ENCODE measurements at places on chromosomes 5 and 9. TPM values are rescaled to one million over a fixed set of nuclear protein-coding genes. Genes with fewer than 3 reads are reported as not detected.

DNA sequence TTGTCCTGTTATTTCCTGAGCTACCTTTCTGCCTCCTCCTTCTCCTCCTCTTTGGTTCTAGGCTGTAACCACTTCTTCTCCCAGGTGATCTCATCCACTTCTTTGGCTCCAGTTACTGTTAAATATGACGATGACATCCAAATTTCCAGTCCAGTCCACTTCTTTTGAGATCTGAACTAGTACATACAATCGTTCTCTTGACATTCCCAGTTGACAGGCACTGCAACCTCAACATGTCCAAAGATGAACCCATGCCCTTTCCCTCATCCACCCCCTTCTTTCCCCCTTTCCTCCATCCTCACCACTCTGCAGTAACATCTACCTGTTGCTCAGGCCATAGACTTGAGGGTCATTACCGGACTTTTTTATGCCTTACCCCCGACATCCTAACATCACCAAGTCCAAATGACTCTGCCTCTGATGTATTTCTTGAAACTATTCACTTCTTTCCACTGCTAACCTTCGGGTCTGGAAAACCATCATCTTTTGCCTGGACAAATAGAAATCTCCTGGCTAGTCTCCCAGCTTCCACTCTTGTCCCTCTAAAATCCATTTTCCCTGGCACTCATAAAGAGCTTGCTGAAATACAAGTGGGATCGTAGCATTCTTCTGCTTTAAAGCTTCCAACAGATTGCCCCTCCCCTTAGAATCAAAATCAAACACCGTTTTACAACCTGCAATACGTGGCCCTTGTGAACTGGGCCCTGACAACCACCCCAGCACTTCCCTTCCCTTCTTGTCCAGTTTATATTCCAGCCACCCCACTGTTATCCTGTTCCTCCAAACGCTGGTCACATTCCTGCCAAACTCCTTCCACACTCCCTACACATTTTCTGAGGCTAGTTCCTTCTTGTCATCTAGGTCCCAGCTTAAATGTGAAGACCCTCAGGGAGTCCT, 31.5 kb downstream of the KLF9 start:
- H3K27me3 ChIP-seq = no peaks in the 10 kb centered on the region
- no peak overlapping the region for H3K27ac ChIP-seq
- no peaks in the 10 kb centered on the region for H3K36me3 ChIP-seq
- no peak overlapping the region for H3K4me3 ChIP-seq
- DNase-seq = no peak

Gene FBXO4
- total RNA-seq = 0.63 TPM

- H3K4me3 ChIP-seq = no peak overlapping the region
- no peak for DNase-seq
- no peaks in the 10 kb centered on the region for H3K4me1 ChIP-seq
- H3K27me3 ChIP-seq = no peaks in the 10 kb centered on the region
- H3K36me3 ChIP-seq = no peaks in the 10 kb centered on the region
- no peak overlapping the region for H3K27ac ChIP-seq
These were observed 41.9 kb upstream of the TESK1 start for GRCh38 chr9:35562895-35563780.

Gene LCN1
- total RNA-seq = not detected

Gene SELENOP
- 12.7 TPM for total RNA-seq

- no peak overlapping the region for H3K4me3 ChIP-seq
- no peaks in the 10 kb centered on the region for H3K4me1 ChIP-seq
- no peak overlapping the region for H3K27ac ChIP-seq
- H3K27me3 ChIP-seq = no peaks in the 10 kb centered on the region
- no peak for DNase-seq
- no peaks in the 10 kb centered on the region for H3K36me3 ChIP-seq
These were observed 9.4 kb upstream of the FGFR4 start for GRCh38 chr5:177077335-177077734.

DNA sequence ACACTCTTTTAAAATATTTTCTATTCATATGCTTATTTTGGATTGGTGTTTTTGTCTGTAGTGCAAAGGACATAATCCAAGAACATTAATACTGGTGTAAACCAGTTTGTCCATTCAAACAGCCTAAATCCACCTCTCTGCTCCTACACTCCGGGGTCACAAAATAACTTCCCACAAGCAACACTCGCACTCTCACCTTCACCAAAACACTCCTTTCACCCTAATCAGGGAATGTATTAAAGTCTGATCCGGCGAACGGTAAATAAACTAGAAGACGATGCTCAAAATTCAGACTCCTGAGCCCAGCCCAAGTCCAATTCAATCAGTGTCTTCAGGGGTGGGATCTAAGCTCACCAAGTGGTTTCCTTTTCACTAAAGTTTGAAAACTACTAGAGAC, 649 bp downstream of the AP3B1 start:
- H3K36me3 ChIP-seq = no peaks in the 10 kb centered on the region
- H3K27me3 ChIP-seq = peaks cover 11% of the 10 kb centered on the region
- peak; percentile 31 for DNase-seq

DNA sequence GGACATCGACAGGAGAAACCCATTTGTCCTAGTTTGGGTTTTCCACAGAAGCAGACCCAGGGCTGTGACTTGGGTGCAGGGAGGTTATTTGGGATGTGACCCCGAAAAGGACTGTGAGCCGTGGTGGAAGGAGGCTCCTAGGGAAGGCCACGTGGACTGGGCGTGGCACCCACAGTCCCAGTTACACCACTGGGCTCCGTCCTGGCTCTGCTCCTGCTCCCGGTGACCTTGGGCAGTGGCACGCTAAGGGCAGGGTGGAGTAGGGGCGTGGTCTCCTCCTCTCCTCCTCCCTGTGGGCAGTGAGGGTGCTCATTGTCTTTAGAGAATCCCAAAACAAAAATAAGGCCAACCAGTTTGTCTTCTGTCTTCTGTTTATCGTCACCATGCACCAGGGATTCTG, 190.1 kb downstream of the GADD45G start:
- no peak overlapping the region for H3K27ac ChIP-seq
- no peaks in the 10 kb centered on the region for H3K36me3 ChIP-seq
- no peaks in the 10 kb centered on the region for H3K4me1 ChIP-seq
- H3K4me3 ChIP-seq = no peak overlapping the region
- H3K27me3 ChIP-seq = no peaks in the 10 kb centered on the region

DNA sequence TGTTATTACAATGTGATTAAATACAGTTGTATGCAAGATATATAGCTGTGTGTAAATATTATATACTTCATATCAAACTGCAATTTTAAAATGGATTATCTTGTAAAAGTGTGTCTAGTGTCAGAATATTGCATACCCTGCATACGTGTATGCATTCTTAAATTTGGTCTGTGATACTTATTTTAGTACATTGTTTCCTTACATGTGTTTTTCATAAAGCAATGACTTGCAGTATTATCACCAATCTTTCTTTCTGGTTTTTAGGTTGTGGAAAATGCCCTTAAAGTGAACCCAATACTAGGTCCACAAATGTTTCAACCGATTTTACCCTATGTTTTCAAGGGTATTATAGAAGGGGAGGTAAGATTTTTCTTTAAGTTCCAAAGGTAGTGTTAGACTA, 28.5 kb upstream of the LRRC70 start:
- H3K27ac ChIP-seq = no peak overlapping the region
- no peaks in the 10 kb centered on the region for H3K36me3 ChIP-seq
- no peaks in the 10 kb centered on the region for H3K4me1 ChIP-seq
- no peak for DNase-seq

- peaks cover 20% of the 10 kb centered on the region for H3K36me3 ChIP-seq
- no peaks in the 10 kb centered on the region for H3K27me3 ChIP-seq
- no peak overlapping the region for H3K27ac ChIP-seq
- no peak for DNase-seq
- peaks cover 44% of the 10 kb centered on the region for H3K4me1 ChIP-seq
These were observed 99.8 kb downstream of the ZNF462 start for GRCh38 chr9:106962615-106963363.

Gene DYNC2I2
- total RNA-seq = 68.4 TPM

Gene ENTR1
- 79.7 TPM for total RNA-seq

DNA sequence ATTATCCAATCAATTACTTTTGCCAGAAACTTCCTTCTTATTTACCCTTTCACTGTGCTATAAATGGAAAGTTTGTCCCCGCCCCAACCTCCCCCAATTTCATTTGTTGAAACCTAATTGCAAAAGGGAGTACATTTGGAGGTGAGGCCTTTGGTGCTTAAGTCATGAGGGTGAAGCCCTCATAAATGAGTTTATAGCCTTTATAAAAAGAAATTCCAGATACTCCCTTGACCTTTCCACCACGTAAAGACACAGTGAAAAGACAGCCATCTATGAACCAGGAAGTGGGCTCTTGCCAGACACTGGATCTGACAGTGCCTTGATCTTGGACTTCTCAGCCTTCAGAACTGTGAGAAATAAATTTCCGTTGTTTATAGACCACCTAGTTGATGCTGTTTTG, 82.3 kb downstream of the NUDT12 start:
- no peak overlapping the region for H3K27ac ChIP-seq
- no peaks in the 10 kb centered on the region for H3K27me3 ChIP-seq
- no peak overlapping the region for H3K4me3 ChIP-seq
- H3K4me1 ChIP-seq = peaks cover 15% of the 10 kb centered on the region
- no peaks in the 10 kb centered on the region for H3K36me3 ChIP-seq
- no peak for DNase-seq

- H3K27ac ChIP-seq = no peak overlapping the region
- no peak for DNase-seq
- no peaks in the 10 kb centered on the region for H3K36me3 ChIP-seq
- no peak overlapping the region for H3K4me3 ChIP-seq
- no peaks in the 10 kb centered on the region for H3K27me3 ChIP-seq
These were observed 12.6 kb downstream of the SIL1 start for GRCh38 chr5:139185589-139185988.

DNA sequence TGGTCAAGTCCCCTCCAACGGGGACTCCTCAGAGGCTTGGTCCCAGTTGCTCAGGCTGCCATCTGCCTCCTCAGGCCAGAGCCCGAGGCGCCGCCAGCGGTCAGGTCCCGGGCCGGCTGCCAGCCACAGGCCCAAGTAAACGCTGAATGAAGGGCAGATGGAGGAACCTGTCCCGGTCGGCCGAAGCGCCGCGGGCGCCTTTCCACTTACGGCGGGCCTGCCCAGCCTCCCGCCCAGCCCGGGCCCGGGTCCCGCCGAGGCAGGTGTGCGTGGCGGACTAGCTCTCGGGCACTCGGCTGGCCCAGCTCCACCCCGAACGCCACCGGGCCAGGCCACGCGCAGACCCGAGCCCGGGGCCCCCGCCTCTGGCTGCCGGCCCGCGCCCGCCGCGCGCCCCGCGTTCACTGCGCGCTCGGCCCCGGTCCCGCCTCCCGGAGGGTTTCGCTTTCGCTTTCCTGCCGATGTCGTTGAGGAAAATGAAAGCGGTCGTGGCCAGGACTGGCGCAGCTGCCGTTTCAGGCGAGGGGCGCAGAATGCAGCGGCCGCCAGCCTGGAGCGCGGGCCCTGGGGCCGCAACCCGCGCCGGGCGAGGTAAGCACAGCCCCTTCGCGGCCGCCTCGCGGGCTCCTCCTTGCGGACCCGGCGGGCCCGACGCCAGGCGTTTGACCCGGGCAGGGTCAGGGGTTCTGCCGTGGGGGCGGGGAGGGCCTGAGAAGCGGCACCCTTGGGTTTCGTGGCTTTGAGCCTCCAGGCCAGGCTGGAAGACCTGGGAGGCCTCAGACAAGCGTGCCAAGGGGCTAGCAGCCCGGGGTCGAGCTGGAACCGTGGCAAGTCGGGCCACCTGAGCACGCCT, 41.2 kb downstream of the SLC22A5 start:
- 0 out of 2 replicates have a peak overlapping the region, but pooled peaks have one; percentile 69 for H3K27ac ChIP-seq
- peaks cover 11% of the 10 kb centered on the region for H3K4me1 ChIP-seq
- H3K27me3 ChIP-seq = 0 out of 2 replicates have a peak, but pooled peaks cover 4% of the 10 kb centered on the region
- H3K4me3 ChIP-seq = peak overlapping the region; percentile 75

GRCh38 chr9:105138306-105138801, 106.1 kb upstream of the SLC44A1 start:
- no peaks in the 10 kb centered on the region for H3K36me3 ChIP-seq
- peak overlapping the region; percentile 24 for H3K4me3 ChIP-seq
- H3K4me1 ChIP-seq = peaks cover 18% of the 10 kb centered on the region
- H3K27ac ChIP-seq = peak overlapping the region; percentile 64
- peak; percentile 72 for DNase-seq
- no peaks in the 10 kb centered on the region for H3K27me3 ChIP-seq

DNA sequence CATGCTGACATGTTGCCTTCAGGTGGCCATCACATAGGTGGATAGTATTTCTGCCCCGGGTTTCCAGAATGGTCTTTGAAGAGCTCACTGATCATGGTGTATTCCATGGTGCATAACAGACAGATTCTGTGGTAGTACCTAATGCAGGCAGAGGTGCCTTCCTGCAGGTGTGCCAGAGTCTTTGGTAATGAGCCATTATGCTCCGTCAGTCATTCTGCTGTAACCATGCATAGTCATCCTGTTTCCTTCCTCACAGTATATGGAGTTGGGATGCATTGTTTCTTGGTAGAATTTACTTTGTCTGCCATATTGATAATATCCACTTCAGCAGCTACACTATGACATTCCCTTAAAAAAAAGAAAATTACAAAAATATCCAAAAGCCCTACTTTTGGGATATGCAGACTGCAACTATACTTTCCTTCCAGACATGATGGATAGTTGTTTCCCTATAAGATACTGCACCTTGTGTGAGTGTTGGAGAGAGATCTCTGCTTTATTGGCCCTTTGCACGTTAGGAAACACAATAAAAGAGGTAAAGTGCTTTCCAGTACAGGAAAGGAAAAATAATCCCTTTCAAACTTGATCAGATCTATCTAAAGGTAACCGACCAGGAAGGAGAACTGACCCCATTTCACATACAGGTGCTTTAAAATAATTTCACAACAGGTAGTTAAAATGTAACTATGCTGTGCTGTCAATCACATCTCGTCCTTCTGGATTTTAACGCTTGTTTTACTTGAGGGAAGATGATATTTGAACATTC, 537.5 kb upstream of the WWC1 start:
- H3K4me3 ChIP-seq = no peak overlapping the region
- no peaks in the 10 kb centered on the region for H3K27me3 ChIP-seq
- no peaks in the 10 kb centered on the region for H3K4me1 ChIP-seq
- no peaks in the 10 kb centered on the region for H3K36me3 ChIP-seq
- DNase-seq = no peak

DNA sequence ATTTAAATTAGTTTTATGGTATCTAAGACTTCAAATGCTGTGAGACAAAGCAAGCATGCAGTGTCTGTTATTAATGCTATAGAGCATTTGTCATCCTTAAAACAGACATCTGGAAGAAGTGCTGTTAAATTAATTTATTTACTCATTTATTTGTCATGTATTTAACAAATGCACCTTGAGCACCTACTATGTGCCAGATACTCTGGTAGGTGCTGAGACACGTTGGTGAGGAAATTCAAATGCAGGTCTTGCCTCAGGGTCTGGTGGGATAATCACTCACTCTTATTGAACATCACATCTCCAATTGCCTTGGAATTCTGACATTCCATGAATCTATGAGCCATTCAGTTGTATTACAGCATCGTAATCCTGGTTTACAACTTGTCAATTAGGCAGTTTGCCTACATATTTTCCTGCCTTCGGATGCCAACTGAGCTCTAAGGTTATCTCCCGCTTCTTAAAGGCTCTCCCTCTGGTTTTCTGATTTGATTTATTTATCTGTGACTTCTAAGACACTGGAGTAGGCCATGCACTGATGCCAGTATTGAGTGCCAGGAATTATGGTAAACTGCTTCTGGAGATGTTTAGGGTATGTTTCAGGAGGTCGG, 56.0 kb upstream of the RPS23 start:
- no peaks in the 10 kb centered on the region for H3K27me3 ChIP-seq
- no peak overlapping the region for H3K4me3 ChIP-seq
- no peak for DNase-seq
- H3K36me3 ChIP-seq = no peaks in the 10 kb centered on the region
